Central memory CD8-positive, alpha-beta T cell (primary cell): ENCODE measurements at places on chromosomes 2 and 18.

- DNase-seq, result no peak
Measured at GRCh38 chr2:170265321-170265720, 87.4 kb downstream of the MYO3B start.

DNA sequence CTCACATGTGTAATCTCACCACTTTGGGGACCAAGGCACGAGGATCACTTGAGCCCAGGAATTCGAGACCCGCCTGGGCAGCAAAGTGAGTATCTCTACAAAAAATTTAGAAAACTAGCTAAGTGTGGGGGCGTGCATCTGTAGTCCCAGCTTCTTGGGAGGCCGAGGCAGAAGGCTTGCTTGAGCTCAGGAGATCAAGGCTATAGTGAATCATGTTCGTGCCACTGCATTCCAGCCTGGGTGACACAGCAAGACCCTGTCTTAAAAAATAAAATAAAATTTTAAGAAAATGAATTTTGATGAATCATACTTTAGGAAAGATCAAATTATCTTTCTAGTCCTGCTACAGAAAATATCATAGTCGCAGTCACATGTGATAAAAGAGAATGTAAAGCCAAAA is 46.9 kb downstream of the CABYR start:
- no peak for DNase-seq

DNA sequence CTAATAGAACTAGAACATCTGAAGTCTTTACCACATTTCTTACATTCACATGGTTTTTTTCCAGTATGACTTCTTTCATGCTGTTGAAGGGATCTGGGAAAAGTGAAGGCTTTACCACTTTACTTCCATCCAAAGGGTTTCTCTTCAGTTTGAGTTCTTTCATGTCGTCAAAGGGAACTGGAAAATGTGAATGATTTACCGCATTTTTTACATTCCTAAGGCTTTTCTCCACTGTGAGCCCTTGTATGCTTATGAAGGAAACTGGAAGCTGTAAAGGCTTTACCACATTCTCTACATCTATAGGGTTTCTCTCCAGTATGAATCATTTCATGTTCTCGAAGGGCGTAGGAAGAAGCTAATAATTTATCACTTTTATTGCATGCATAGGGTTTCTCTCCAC is 46.7 kb downstream of the NBEAL1 start:
- DNase-seq, result no peak

GRCh38 chr18:52391810-52392559 is 52.0 kb downstream of the DCC start:
- DNase-seq, result no peak

DNA sequence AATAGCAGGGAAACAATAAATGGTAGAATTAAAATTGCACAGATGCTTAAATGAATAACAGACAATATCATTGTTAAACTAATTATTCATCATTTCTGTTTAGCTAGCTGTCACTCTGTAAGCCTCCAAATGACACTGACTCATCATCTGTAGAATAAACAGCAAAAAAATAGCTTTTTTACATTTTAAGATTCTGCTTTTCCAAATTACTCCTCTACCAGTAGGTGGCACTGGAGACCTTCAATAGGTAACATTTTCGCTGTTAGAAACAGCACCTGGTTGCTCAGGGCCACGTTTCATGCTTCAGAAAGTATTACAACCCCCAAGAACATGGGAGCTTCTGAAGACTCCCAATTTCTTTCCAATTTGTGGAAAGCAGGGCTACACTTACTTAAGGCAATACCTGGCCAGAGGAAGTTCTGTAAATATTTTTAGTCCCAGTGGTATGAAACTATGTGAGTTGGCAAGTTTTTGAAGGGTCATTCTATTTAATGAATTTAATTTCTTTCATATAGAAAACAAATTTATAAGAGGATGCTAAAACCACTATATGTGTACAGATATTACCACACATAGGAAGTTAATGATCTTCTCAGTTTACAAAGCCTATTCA is 45.4 kb downstream of the TTN start:
- no peak for DNase-seq

DNA sequence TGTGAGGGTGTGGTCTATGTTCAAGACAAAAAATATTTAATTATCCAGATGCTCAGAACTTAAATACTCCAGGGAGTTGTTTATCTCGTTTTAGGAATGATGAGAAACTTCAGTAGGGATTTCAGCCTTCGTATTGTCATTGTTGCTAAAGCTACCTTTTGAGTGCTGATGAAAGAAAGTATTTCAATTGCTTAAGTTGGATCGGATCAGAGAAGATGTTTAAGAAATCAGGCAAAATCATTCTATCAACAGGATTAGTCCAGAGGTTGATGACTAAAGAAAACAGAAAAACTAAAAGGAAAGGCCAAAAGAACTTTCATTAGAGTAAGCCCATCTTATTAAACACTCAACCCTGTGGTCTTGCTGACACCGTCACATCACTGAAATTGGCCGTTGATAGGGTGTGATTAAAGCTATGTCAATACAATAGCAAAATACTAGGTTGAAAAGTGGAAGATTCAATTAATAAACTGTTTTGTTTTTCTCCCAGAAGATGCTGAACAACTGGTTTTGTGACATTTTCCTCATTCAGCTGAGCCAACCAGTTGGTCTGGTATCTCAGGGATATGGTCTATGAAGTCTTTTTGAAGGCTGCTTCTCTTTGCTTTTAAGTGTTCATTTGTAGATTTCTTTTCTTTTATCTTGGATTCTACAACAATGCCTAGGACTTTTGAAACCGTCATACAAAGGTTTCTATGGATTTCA is 551.7 kb downstream of the SLC4A3 start:
- no peak for DNase-seq

- DNase-seq, result no peak
Measured at GRCh38 chr2:208142925-208143799, 2.8 kb downstream of the CRYGB start.

DNA sequence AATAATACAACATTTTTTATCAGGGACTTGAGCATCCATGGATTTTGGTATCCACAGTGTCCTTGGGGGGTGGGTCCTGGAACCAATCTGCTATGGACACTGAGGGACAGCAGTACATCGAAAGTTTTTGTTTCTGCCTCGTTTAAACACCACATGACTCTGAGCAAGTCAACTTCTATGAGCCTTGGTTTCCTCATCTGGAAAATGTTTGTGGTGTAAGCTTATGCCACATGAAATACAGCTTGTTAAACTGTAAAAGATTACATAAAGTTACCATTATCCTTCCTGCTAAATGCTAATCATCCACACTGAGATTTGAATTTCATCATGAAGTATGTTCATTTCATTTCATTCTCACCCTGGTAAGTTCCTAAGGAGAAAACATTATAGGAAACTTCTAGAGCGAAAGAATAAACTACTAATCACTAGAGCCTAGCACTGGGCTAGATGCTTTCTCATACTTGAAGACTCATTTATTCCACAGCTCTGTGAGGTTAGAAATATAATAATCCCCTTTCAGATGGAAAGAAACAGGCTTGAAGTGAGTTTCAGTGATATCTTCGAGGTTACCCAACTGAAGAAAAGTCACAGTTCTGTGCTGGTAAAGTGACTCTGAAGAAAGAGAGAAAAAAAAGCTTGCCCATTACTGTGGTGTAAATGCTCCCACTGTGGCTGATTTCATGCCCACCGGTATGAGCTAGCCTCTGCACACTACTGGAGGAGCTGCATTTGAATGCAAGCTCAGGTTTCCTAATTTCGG is 29.2 kb downstream of the MCFD2 start:
- DNase-seq, result no peak

GRCh38 chr2:189559579-189560272 is 20.9 kb downstream of the SLC40A1 start:
- DNase-seq, result no peak

DNA sequence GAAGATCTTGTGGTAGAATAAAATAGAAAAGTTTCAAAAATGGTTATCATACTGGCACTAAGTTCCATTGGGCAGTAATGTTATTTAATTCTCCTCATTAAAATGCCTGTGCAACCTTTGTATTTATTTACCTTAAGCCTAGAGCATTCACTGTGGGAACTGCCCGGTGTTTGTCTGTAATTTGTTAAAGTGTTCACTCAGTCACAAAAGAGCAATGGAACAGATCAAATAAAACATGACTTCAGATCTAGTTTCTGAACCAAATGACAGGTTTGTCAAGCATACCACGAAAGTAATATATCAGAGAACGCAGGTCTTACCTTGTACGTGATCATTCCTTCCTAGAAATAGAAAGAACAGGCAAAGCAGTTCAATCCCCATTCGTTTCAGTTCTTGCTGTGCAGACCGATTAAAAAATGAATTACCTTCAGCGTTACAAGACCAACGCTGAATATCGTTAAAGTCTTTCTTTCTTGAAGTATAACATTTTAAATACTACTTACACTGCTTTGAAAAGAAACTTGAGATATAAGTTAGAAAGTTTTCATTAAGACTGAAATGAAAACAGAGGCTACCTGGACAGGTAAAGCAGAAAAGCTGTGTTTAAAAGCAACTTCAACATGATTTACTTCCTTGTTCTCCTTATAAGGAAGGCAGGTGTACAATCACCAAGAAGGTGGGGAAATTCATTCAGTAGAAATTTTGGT is at the start of gene ITGB6:
ITGB6 (minus strand) TSS at position 590 of the 707 bp plus-strand sequence; CDS start at position 381, 209 bp downstream.
- no peak for DNase-seq

DNA sequence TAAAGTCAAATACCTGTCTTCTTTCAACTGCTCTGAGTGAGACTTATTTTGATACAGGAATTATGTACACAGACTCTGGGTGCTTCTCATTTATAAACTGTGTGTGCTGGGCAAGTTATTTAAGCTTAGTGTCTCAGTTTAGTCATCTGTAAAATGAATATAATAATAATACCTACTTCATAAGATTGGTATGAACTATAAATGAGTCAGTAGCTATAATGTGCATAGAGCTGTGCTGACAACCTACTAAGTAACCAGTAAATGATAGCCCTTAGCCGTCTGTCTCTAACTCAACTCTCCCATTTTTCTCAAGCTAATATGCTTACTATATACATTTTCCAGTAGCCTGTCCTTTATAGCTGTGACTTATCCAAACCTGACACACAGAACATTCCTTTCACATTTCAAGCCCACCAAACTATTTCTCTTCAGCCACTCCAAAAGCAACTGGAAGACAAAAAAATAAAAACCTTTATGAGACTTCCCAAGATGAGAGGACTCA is 319.8 kb downstream of the ETAA1 start:
- no peak for DNase-seq
